ENCODE measurements at places on chromosomes 13 and 19. TPM values are rescaled to one million over a fixed set of nuclear protein-coding genes. Genes with fewer than 3 reads are reported as not detected.

COL5A3 gene
- 4.9 TPM for polyA plus RNA-seq

SERPINE3 gene
- not detected for polyA plus RNA-seq

ZSCAN18 gene
- polyA plus RNA-seq = 24.0 TPM

CBY2 gene
- polyA plus RNA-seq = not detected

CAPN12 gene
- 1.0 TPM for polyA plus RNA-seq

TRPC4 gene
- polyA plus RNA-seq = 11.3 TPM

NMRK2 gene
- 0.18 TPM for polyA plus RNA-seq

- no peak for DNase-seq
Measured at GRCh38 chr13:39410096-39410901, 192.7 kb downstream of the LHFPL6 start.

DNA sequence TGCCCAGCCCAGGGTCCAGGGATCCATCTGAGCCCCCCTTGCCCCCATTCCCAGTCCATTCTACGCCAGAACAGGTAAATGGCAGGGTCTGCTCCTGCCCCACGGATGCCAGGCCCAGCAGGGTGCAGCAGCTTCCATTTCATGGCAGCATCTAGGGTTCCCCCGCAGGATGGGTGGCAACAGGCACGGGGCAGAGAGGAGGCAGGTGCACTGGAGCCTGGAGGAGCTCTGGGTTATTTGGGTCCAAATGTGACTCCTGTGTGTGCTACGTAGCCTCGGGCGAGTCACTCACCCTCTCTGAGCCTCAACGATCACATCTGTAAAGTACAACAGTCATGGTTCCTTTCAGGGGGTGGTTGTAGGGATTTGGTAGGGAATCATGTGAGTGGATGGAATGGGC, 27.4 kb downstream of the IL12RB1 start:
- no peak for DNase-seq

- DNase-seq = no peak
Measured at GRCh38 chr13:90099847-90100246, 1247.6 kb upstream of the MIR17HG start.

GRCh38 chr19:10399878-10400277, 3.5 kb downstream of the CDC37 start:
- no peak for DNase-seq

Data from aorta (tissue), 5 donors.